Vagina (tissue), 2 donors: ENCODE measurements at places on chromosomes 4 and X.

DNA sequence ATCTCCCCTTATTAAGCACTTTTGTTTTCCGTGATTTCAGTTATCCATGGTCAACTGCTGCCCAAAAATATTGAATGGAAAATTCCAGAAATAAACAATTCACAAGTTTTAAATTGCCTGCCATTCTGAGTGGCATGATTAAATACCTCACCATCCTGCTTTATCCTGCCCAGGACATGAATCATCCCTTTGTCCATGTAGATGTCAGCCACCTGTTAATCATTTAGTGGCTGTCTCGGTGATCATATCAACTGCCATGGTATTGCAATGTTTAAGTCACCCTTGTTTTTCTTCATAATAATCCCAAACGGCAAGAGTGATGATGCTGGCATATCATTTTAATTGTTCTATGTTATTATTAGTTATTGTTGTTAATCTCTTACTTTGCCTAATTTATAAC, 79.8 kb upstream of the LHFPL1 start:
- no peak for DNase-seq

GRCh38 chrX:75327607-75328006, 53.7 kb downstream of the UPRT start:
- DNase-seq = no peak

GRCh38 chr4:138311771-138312535, 69.8 kb upstream of the SLC7A11 start:
- no peak for DNase-seq

GRCh38 chrX:69324851-69325250, 159.6 kb upstream of the PJA1 start:
- no peak for DNase-seq

DNA sequence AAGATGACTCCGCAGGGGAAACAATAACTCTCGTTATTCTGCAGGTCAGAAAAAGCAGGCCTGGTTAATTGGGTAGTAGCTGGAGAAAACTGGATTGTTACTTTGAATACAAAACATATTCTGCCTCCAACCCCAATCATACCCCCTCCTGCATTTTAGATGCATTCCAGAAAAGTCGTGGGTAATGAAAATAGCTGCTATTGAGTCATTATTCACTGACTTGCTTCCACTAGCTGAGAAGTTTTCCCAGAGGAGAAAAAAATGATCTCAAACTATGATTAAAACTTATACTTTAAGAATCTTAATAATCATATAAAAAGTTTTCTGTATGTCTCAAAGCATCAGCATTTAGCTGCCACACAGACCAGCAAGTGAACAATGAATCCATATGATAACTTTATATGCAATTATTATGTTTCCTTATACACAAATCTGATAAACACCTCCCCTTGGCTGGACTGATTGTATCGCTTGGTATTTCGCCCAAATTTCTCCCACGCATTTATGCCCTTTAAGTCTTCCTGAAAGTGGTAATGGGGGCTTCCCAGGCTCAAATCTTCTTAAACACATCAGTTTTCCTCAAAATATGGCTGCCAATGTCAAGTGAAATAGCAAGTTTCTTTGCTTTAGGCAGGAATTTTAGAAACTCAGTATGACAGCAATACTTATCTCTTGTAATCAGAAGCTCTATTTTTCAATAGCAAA, 181.0 kb downstream of the LDB2 start:
- no peak for DNase-seq

GRCh38 chr4:71020611-71021010, 27.2 kb downstream of the DCK start:
- no peak for DNase-seq

DNA sequence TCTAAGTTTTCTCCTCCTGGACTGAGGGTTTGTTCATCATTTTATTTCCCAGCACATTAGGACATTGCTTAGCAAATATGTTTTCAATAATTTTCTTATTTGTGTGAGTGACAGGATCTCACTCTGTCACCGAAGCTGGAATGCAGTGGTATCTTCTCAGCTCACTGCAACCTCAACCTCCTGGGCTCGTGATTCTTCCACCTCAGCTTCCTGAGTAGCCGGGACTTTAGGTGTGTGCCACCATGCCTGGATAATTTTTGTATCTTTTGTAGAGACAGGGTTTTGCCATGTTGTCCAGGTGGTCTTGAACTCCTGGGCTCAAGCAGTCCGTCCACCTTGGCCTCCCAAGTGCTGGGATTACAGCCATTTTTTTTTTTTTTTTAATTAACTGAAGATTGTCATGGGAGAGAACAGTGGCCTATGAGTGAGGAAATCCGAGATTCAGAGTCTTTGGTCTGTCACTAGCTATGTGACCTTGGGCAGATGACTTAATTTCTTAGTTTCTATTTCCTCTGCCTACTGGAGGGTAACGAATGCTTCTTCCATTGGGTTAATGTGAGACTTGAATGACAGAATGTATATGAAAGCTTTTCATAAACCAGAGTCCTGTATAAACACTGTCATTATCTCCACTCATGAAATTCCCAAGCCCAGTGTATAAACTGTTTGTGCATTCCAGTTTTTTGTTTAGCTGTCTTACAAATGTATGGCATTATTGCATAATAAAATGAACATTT, 23.9 kb downstream of the MOB1B start:
- DNase-seq = no peak

- no peak for DNase-seq
Observed at GRCh38 chr4:146134761-146135445, 40.6 kb upstream of the LSM6 start.

DNA sequence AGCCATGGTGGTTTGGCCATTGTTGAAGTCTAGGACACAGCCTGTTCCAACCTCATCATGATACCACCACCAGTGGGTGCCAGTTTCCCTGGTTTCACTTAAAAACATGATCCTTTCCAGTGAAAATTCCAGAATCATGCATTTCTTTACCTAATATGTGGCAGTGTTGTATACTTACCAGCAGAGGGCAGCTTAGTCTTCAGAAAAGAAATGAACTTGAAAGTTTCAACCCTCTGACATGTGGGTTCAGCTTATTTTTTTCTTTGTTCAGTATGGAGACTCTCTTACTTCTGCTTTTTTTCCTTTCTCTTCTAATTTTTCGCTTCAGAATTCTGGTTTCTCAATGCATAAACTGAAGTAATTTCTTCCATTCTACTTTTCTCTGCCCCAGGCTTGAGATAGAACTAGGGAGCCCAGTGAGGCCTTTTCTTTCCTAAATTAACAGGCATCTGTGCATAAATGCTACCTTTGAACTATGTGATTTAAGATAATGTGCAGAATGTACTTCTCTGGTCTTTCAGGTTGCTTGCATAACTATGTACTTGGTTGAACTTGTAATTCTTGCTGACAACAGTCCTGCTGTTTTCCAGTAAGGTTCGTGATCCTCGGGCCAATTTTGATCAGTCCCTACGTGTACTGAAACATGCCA, 10.7 kb downstream of the LIAS start:
- no peak for DNase-seq

- no peak for DNase-seq
Observed at GRCh38 chr4:138487670-138488069, 245.5 kb upstream of the SLC7A11 start.

DNA sequence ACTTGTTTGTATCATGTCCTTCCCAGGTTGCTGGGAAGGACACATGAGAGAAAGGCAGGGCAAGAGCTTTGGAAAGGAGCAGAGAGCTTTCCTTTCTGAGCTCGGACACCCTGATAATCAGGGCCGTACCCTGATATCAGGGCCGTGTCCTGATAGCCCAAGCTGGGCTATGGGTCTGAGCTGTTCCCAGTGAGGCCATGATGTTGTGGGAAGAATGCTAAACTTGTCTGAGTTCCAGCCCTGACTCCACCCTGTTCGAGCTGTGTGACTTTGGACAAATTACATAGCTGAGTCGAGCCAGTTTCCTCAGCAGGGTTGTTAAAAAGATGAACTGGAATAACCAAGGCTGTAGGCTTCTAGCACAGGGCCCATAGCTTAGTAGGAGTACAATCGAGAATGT, 3.3 kb upstream of the CXCR3 start:
- DNase-seq = no peak

DNA sequence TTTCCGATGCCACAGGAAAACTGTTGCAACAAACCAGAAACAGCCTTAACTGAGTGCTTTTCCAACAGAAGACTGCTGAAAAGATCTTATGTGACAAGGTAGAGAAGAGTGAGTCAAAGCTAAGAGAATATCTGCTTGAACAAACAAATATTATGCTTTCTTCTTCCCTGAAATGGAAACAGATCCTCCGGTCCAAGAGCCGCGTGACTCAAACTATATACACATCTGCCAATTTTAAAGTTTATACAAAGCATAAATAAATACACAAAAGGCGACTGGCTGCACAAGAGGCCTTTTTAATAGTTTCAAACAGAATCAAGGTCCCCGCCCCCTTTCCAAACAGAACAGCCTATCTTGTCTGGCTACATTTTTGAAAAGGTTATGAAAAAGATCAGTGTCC, 329.7 kb upstream of the F9 start:
- DNase-seq = no peak

GRCh38 chr4:17188547-17189400, 290.3 kb upstream of the LDB2 start:
- no peak for DNase-seq

DNA sequence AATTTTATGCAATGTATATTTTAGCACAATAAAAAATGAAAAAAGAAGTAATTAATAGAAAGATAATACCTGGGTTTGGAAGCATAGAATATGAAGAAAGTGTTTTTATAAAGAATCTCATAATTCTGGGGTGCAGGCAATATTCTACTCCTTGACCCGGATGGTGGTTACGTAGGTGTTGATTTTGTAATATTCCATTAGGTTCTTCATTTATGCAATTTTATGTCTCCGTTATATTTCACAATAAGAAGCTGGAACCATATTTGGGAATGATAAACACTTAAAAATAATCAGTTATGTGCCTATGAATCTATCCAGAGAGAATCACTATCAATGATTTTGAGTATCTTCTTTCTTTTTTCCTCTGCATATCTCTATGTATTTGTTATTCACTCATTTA, 38.5 kb downstream of the CHRNA9 start:
- no peak for DNase-seq

DNA sequence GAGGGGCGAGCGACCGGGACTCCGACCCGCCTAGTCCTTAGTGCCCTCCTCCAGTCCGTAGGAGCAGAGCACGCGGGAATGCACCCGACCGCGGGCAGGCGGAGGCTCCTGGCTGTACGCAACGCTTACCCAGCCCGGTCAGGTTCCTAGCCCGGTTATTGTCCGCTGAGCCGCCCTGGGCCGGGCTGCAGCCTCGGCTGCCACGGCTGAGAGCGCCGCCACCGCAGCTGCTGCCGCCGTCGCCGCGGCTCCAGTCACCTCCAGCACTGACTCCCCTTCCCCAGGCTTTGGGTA, at the start of gene AMER1:
Gene AMER1, minus strand, starts transcription at position 268 of the 294 bp plus-strand sequence. CDS start 12,422 bp downstream, outside the sequence.
- no peak for DNase-seq

DNA sequence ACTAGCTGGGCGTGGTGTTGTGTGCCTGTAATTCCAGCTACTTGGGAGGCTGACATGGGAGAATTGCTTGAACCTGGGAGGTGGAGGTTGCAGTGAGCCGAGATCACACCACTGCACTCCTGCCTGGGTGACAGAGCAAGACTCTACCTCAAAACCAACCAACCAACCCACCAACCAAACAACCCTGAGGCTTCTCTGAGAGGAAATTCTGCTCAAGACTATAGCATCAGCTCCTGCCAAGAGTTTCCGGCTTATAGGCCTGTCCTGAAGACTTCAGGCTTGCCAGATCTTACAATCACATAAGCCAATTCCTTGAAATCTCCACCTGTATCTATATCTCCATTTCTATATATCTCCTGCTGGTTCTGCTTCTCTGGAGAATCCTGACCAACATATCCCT, 173.8 kb upstream of the TBC1D9 start:
- DNase-seq = no peak

- no peak for DNase-seq
Observed at GRCh38 chr4:147772459-147772969, 40.6 kb downstream of the ARHGAP10 start.

DNA sequence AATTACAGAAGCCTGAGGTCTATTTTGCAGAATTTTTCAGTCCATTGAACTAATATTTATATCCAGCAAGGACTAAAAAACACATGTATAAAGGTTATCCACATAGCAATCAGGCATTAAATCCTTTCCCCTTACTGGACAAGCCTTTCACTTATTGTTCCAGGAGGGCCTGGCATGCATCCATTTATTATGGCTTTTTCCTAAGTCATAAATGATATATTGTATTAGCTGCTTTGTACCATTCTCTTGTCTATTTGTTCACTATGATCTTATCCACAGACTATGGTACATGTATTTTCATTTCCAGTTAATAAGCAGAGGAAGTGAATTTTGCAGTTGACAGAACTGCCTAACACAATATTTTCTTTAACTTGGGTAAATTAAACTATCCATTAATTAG, 105.4 kb upstream of the ANK2 start:
- DNase-seq = no peak

GRCh38 chr4:57981123-57981522, 870.9 kb upstream of the IGFBP7 start:
- DNase-seq = no peak

- no peak for DNase-seq
Observed at GRCh38 chr4:180356766-180357165, 1886.4 kb upstream of the TENM3 start.

DNA sequence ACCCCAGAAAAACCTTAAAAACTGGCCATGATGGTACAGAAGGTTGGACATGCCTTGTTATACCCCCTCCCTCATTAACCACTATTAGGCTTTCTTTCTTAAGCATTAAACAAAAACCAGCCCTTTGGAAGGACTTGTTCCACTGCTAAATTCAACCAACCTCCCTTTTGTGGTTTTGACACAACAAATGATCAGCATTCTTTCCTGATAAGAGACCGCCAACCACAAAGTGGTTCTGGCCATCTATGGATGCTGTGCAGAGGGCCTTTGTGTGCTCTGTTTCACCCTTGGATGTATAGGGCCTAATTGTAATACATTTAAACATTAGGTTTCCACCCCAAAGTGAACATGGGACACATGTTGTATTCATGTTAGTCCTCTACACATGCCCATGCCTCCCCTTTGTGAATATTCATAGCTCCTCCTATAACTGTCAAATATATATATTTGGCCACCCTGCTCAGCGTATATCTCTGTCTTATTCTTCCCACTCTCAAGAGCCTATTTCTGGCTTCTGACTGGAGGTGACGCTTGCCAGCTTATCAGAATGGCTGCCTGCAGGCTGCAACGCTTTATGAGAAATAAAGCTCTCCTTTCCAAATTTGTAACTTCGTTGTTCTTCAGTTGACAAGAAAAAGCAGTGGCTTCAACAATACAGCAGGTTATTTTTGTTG, 126.6 kb downstream of the NPNT start:
- DNase-seq = no peak

DNA sequence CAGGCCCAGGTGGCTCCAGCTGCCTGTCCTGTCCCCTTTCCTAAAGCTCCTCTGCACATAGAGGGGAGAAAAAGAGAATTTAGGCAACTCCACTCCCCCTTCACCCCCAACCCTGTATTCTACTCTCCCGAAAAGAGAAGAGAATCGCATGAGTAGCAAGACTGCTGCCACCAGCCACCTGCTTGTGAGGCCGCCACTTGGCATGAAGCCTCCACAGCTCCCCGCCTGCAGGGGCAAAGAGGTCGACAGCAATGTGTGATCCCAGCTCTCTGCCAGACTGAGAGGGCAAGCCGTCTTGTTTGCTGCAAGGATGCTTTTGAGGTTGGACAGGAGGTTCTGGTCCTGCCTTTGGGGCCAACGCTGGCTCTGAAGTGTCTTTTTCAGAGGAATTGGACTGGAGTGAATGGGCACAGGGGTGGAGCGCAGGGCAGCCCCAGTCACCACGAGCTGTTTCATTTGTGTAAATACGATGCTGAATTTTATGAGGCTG, 77.1 kb downstream of the STARD8 start:
- DNase-seq = no peak

- no peak for DNase-seq
Observed at GRCh38 chr4:83121246-83121645, 6.7 kb upstream of the PLAC8 start.

GRCh38 chr4:8664031-8664805, 71.7 kb downstream of the CPZ start:
- no peak for DNase-seq
